GM13976 (cell line): ENCODE measurements at places on chromosomes 4 and X.

DNA sequence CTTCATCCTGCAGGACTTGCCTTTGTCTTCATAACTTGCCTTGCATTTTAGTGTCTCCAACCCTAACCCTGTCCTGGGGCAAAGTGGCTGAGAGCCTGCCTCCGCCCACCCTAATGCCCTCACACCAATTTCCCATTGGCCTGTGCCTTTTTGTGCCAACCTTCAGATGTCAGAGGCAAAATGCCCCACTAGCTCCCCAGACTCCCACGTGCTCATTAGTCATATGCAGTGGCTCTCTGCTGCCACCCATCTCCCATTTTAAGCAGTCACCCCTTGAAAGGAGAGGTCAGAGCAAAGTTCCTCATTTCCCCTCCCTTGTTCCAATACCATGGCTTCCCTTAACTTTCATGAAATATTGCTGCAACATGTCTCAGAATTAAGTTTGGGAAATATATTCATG, 74.8 kb upstream of the PASD1 start:
- peak; percentile 23 for DNase-seq

DNA sequence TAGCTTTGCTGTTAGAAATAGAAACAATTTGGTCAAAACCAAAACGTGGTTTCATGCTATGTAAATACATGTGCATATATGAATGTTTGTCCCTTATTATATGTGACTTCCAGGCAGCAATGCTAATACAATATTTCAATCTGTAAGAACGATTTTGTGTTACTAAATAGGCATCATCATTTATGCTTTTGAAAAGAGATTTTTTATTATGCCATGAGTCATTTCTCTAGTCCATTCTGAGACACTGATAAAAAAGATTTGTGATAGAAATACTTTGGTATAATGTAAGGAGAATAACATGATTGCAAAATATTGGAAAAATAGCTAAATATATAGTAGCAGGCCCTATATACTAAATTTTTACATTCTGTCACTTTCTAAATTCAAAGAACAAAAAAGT, 28.9 kb downstream of the SYNPO2 start:
- DNase-seq: no peak

GRCh38 chrX:129614481-129615255, 40.1 kb downstream of the APLN start:
- DNase-seq: no peak

GRCh38 chr4:118865091-118865708, 23.5 kb upstream of the SYNPO2 start:
- peak; percentile 47 for DNase-seq

GRCh38 chrX:141320801-141321200, 78.5 kb upstream of the SPANXC start:
- DNase-seq: no peak

- peak; percentile 76 for DNase-seq
Observed at GRCh38 chr4:2497931-2498330, 29.0 kb downstream of the RNF4 start.

DNA sequence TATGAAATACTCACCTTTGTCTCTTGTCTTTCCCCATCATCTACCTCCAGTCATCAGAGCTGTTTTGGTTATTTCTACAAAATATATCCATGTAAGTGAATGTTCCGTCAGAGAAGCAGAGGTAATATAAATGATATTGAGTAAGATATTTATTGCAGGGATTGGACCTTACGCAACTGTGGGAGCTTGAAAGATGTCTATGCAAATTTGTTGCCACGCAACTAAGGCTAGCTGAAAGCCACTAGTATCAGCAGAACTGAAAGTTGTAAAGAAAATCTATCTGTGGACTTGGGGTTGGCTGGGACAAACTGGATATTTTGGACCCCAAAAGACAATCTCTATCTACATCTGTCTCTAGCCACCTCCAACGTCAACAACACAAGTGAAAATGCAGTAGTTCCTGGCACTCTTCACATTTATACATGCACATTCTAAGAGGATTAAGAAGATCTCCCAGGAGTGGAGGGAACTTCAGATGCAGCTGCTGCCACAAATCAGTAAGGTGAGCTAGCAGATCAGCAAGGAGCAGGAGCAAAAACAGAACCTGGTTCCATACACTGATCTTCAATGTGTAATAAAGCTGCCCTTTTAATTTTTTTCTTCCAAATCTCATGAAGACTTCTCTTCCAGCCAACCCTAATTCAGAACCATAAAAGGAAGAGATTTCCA, 8.5 kb upstream of the CCSER1 start:
- no peak for DNase-seq
